Stimulated activated CD4-positive, alpha-beta T cell treated with anti-CD3 and anti-CD28 coated beads, Interleukin-1b, Interleukin-23, amount 100 ng/mL, for 24 hours (primary cell): ENCODE measurements at places on chromosomes 12 and 14.

DNA sequence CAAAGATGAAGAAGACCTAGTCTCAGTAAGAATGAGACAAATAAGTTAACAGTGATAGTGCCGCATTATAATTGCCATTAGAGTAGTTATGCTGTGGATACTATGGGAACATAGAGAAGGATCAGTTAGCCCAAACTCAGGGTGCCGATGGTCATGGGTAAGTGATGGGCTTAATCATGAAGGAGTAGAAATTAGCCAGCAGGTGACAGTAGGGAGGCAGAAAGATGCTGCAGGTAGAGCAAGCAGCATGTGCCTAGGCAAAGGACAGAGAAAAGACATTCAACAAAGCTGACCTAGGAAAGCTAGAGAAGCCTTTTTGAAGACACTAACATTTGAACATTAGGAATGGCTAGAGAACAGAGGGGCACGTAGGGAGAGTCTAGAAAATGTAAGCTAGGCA, 30.6 kb upstream of the PTPRQ start:
- no peak for DNase-seq

GRCh38 chr12:96710127-96710745, 196.8 kb upstream of the NEDD1 start:
- DNase-seq: no peak

DNA sequence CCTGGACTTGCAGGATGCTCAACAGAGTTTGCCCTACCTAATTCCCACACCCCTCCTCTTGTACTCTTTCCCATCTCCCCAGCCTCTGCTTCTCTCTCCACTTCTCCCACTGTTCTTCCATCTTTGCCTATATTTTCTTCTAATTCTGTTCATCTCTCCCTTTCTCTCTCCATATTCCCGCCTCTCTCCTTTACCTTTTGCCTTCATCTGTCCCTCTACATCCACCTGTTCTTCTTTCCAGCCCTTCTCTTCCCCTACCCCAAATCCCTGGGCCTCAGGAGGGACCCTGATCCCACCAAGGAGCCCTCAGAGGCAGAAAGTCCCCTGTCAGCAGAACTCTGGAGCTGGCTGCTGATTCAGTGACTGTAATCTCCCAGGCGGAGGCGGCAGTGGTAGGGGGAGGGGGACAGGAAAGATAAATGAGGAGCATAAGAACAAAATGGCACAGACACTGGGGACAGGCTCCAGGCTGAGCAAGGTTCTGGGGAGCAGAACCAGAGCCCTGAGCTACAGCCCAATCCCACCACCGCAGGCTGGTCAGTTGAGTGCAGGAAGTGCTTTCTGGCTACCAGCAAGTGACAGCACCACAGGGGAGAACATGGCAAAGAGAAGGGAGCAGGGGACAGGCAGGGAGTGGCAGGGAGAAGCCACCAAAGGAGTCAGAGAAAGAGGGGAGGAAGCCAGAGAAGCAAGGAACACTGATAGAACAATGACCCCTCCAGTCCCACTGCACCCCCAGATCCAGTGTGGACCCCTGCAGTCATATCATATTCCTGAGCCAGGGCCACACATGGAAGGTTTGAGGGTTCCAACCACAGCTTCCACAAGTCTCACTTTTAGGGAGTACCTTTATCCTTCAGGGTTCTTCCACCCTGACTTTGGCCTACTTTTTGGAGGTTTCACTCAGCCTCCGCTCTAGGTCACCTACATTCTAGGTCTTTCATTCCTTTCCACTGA, 27.0 kb downstream of the SMUG1 start:
- DNase-seq: no peak

GRCh38 chr12:21891751-21892217, 49.4 kb downstream of the ABCC9 start:
- no peak for DNase-seq
